ENCODE measurements at places on chromosomes 12 and 14.

DNA sequence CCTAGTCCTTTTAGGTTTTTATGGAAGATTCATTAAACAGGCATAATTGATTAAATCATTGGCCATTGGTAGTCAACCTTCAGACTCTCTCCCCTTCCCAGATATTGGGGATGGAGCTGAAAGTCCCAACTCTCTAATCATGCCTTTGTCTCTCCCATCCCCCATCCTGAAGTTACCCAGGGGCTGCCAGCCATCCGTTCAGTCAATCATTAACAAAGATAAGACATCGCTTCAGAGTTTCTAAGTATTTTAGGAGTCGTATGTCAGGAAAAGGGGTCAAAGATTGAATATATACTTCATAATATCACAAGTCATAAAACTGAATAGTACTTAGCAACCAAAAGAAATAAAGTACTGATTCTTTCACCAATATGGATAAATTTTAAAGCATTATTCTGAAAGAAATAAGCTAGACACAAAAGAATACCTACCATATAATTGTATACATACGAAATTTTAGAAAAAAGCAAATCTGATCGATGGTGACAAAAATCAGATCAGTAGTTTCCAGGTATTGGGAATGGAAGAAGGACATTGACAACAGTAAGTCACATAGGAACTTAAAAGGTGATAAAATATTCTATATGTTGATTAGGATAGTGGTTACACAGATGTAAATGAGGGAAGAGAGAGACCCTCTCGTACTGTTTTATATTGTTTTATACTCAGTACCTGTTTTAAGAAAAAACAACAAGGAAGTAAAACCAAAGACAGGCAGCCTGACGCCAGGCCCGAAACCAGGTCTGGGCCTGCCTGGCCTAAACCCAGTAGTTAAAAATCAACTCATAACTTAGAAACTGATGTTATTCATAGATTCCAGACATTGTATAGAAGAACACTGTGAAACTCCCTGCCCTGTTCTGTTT, 414.4 kb downstream of the DAD1 start:
- DNase-seq, result no peak

- no peak for DNase-seq
Observed at GRCh38 chr12:24668563-24668962, 280.3 kb downstream of the BCAT1 start.

GRCh38 chr12:896031-896430, 53.5 kb downstream of the RAD52 start:
- no peak for DNase-seq

DNA sequence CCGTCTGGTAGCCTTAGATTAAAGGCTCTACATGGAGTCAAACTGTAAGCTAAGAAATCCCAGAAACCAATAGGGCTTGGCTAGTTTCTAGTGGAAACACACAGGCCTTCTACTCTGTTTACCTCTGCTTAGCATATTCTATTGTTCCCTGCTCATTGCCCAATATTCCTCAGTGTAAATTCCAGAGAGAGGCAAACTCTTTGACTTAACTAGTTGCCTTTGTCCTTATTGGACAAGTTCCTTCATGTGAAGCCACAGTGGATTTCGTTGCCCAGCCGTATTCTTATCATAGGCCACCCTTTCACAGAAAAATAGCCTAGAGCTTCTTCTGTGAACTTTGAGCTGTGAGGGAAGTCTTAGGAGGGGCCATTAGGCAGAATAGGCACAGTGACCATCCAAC, 186.1 kb downstream of the PLCZ1 start:
- DNase-seq, result no peak

- DNase-seq, result no peak
Observed at GRCh38 chr14:39554576-39554975, 122.3 kb upstream of the FBXO33 start.

DNA sequence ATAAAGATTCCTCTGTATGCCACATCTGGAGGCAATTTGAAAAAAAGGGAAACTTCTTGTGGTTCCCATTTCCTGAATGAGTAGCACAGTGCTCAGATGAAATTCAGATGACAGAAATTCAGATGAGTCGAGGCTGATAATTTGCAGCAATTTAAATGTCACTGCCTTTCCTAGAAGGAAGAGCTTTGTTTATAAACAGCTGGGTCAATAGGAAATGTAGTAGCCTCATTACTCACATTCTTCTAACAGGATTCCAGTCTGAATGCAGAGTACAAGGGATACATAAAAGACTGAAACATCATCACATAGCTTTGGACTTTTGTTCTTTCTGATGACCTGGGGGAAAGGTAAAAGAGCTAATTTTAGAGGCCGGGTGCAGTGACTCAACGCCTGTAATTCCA, 11.3 kb upstream of the DACT1 start:
- no peak for DNase-seq

DNA sequence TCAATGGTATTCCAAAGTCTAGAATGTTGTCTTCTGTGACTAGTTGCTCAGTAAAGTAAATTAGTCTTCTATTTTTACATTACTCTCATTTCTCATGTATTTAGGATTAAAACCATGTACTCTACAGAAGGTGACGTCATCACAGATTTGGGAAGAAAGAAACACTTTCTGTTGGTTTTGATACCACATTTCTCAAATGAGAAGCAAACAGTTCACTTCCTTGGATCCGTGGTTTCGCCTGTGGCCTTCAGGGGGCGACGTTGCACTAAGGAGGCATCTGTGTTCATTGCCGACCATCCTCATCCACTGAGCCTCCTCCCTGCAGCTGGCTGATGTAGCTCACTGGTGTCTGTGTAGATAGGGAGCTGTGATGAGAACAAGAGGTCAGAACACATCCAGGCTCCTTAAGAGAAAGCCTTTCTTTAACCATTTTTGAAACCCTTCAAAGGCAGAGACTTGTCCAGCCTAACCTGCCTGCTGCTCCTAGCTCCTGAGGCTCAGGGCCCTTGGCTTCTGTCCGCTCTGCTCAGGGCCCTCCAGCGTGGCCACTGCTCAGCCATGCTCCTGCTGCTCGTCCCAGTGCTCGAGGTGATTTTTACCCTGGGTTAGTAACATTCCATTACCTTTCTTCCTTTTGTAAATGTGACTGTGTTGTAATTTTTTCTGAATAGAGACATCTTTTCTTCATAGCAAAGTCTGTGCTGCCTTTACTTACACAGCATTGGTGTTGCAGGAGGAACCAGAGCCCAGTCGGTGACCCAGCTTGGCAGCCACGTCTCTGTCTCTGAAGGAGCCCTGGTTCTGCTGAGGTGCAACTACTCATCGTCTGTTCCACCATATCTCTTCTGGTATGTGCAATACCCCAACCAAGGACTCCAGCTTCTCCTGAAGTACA, 220.6 kb upstream of the OR4E1 start:
- peak; percentile 17 for DNase-seq

DNA sequence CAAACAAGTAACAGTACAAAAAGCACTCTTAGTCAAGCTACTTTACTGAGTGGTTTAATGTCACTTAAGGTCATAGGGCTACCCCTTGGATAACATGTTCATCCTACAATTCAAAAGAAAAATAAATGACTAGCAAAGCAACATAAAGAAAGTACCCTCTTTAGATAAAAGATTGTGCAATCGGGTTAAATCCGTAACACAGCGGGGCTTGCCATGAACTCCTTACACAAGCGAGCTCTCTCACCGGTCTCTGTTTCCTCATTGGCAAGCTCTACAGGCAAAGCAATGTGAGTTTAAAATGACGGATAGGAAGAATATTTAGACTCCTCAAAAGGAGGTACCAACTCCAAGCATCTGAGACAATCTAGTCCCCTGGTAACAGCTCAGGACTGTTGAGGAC, 140.6 kb downstream of the EGLN3 start:
- no peak for DNase-seq

DNA sequence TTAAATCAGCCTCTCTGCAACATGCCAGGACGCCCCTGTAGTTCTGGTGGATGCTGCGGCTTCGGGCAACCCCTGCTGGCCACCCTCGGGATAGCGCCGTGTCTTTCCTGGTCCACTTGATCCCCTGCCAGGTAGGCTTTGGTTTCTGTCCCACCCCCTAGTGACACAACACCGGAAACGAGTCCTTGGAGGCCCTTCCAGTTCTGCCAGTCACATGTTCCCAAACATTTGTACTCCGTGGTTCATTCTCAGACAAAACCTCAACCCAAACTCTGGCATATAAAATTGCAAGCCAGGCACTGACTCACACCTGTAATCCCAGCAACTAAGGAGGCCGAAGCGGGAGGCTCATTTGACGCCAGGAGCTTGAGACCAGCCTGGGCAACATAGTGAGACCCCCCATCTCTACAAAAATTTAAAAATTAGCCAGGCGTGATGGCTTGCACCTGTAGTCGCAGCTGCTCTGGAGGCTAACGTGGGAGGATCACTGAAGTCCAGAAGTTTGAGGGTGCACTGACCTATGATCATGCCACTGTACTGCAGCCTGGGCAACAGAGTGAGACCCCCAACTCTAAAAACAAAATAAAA, 37.0 kb downstream of the RASAL1 start:
- peak; percentile 47 for DNase-seq

DNA sequence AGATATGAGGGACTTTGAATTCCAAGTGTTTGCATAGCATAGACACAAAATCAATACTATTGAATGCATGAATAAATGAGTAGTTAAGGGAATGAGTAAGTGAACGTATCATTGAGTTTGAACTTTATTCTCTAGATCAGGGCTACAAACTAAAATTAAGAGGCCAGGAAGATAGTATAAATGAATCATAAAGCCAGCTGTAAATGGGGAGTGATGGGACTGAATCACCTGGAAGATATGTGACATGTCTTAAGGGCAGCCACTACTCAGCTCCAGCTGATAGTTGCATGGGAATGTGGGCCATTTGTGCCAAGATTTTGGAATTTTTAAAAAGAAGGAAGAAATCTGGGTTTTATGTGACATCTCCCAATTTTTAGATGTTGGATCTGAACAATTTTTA, 229.9 kb downstream of the AKAP6 start:
- no peak for DNase-seq

DNA sequence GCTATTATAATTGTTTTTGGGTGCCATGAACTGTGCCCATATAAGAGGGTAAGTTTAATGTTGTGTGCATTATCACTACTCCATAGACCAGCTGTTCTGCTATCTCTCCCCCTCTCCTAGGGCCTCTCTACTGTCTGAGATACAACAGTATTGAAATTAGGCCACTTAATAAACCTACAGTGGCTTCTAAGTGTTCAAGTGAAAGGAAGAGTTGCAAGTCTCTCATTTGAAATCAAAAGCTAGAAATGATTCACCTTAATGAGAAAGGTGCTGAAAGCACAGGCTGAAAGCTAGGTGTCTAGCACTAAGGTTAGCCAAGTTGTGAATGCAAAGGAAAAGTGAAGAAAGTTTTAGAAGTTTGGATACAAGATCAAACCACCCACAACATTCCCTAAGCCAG, 168.0 kb downstream of the SLC16A7 start:
- no peak for DNase-seq

GRCh38 chr12:30043151-30043847, 259.6 kb upstream of the TMTC1 start:
- DNase-seq, result no peak

- DNase-seq, result no peak
Observed at GRCh38 chr14:95189367-95190132, 32.2 kb upstream of the DICER1 start.

GRCh38 chr14:95258754-95259593, 60.7 kb downstream of the CLMN start:
- no peak for DNase-seq

GRCh38 chr12:8606890-8607289, 5.8 kb downstream of the AICDA start:
- no peak for DNase-seq

- no peak for DNase-seq
Observed at GRCh38 chr14:90579088-90579487, 182.3 kb downstream of the CALM1 start.

DNA sequence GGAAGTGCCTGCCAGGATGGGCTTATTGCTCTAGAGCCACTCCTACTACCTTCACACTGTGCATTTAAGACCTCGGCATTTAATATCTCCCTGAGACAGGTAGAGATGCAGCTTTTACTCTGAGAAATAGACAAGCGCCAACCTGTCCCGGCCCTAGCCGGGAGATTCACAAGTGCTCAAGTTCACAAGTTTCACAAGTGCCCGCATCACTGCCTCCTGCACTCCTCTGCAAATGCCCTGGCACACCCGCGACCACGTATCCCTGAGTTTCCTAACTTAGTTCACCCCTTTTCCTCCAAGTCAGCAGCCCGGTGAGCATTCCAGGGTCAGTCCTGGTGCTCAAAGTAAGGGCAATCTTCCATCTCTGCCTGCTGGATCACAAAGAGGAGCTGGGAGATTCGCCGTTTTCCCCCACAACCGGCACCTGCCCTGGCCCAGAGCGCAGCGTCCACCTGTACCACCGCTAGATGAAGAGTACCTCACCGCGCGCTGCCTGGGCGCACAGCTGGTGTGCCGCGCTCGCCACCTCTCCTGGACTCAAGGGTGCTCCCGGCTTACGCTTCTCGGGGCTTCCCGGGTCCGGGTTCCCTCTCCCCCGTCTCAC, 5.0 kb upstream of the SLC38A4 start:
- DNase-seq, result no peak
